NT2/D1 (cell line): ENCODE measurements at places on chromosomes 4 and X.

DNA sequence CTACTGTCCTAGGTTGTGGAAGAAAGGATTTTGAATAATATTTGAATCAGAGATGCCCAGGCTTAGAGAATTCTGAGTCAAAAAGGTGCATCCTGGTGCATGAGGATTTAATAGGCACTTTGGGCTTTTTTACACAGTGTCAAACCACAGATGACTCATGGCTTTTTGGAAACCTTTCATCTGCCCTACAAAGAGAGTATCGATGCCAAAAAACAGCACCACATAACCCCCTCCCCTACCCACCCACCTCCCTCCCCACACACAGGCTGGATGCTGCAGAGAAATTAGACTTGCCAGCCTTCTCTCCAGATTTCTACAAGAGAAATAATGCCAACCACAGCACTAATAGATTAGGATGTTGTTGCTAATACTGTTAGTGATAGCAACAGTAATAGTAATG lies 779.3 kb downstream of the NLGN4X start:
- DNase-seq = no peak

DNA sequence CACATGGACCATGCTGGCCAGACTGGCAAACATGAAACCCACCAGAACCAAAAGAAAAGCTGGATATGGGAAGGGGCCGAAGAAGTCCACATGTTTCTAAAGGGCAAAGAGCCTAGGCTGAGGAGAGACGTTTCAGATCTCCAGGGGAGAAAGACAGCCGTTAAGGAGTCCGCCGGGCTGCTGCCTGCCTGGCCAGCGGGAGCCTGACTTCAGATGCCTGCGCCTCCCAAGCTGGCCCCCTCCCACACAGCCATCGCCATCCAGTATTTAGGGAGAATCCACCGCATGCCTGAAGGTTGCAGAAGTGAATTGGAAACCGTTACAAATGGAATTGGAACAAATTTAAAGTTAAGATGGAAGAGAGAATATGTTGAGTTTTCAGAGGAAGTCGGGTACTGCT lies 2.9 kb downstream of the TBL1X start:
- no peak for DNase-seq

- no peak for DNase-seq
Observed at GRCh38 chr4:126012691-126013290, 698.0 kb downstream of the FAT4 start.

- no peak for DNase-seq
Observed at GRCh38 chr4:122117743-122118142, 34.4 kb upstream of the BLTP1 start.

GRCh38 chrX:19810006-19810774 lies 77.2 kb downstream of the SH3KBP1 start:
- no peak for DNase-seq

- no peak for DNase-seq
Observed at GRCh38 chr4:8229331-8229975, 30.4 kb downstream of the SH3TC1 start.

- DNase-seq = no peak
Observed at GRCh38 chrX:71989768-71990426, 79.3 kb downstream of the NHSL2 start.
